ENCODE measurements at places on chromosomes 2 and 18.

DNA sequence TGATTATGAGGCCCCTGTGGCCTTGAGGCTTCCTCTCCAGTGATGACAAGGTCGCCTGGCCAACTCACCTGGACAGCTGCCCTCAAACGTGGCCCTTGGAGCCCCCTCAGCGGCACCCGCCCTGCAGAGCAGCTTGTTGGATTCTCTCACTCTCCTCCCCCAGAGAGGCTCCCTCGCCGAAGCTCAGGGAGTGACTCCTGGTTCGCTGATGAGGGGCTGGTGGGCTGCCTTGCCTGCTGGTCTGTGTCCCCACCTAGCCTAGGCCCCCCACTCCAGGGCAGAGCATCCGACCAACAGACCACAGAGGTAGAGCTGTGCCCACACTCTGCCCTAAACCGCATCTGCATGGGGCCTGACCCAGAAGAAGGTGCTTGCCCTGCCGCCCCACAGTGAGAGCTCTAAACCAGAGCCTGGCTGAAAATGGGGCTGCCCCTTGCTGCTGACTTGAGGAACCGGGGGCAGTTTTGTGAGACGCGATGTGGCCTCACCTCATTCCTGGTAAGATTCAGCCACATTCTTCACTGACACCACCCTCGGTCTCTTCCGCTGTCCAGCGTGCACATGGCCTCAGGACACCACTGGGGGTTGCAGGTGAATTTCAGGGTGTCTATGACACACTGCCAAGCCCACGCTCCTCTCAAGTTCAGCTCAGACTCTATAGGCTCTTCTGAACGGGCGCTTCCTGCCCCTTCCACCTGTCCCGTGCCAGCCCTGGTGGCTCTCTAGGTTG, 131.6 kb downstream of the CABLES1 start:
- DNase-seq, result no peak

- DNase-seq, result no peak
These were observed 50.5 kb upstream of the FHOD3 start for GRCh38 chr18:36247036-36247435.

DNA sequence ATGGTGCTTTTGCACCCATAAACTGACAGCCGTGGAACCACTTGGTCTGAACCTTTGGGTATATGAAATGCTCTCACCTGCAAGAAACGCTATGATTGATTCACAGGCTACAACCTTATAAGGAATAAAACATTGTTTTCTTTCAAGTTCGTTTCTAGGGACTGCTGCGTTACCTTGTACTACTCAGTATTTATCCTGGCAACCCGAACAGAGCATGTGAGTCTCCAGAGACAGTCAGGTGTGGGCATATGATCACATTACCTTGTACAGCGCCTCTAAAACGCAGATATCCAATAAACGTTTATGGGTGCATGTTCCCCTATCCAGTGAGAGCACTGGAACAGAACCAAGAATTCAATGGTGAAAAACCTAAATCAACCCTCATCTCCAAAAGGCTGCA, 1.7 kb downstream of the CCBE1 start:
- DNase-seq, result no peak

- DNase-seq, result no peak
These were observed 121.8 kb downstream of the MAIP1 start for GRCh38 chr2:200077210-200077650.

GRCh38 chr2:53768242-53768542, 588 bp downstream of the CHAC2 start:
- DNase-seq, result peak; percentile 71

GRCh38 chr2:216281316-216281715, 91.0 kb downstream of the MARCHF4 start:
- DNase-seq, result no peak

- DNase-seq, result no peak
These were observed 25.8 kb downstream of the CIB4 start for GRCh38 chr2:26615336-26615859.

DNA sequence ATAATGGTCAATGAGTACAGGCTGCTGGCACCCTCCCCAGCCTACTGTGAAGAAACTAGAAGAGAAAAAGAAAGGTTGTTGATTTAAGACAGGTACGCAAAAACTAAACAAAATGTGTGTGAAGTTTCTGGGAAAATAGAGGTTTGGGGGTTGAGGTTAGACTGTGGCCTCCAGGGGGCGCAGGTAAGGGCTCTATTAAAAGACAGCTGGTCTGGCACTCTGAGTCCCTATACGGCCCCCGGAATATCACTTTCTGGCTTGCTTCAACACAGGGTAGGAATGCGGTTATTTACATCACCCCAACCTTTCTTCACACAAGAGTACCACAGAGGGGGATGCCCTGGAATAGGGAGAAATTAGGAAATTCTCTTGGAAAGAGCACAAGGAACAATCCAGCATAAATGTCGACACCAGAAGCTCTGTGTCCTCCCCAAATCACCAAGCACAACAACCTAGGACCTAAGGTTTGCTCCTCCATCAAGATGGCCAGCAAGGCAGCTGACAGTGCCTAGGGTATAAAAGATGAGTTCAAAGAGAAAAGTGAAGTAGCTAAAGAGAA, 480.8 kb upstream of the KLHL29 start:
- DNase-seq, result peak; percentile 46

DNA sequence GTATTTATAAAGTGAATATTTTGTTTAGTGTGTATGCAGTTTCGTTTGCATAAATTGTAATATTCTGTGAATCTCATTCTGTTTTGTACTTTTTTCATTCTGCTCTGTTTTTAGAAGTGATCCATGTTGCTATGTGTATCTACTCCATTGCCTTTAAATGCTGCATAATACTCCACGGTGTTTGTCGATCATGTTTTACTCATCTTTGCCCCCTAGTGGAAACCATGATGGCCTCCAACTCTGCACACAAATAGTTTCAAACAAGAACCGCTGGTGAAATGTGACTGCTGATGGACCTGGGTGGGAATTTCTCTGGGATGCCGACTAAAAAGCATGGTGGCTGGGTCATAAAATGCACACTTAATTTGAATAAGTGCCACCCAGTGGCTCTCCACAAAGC, 32.0 kb upstream of the SKOR2 start:
- DNase-seq, result no peak

GRCh38 chr2:149652526-149652925, 65.0 kb upstream of the MMADHC start:
- DNase-seq, result no peak

GRCh38 chr18:46481048-46481846, 175.8 kb downstream of the LOXHD1 start:
- peak; percentile 71 for DNase-seq

DNA sequence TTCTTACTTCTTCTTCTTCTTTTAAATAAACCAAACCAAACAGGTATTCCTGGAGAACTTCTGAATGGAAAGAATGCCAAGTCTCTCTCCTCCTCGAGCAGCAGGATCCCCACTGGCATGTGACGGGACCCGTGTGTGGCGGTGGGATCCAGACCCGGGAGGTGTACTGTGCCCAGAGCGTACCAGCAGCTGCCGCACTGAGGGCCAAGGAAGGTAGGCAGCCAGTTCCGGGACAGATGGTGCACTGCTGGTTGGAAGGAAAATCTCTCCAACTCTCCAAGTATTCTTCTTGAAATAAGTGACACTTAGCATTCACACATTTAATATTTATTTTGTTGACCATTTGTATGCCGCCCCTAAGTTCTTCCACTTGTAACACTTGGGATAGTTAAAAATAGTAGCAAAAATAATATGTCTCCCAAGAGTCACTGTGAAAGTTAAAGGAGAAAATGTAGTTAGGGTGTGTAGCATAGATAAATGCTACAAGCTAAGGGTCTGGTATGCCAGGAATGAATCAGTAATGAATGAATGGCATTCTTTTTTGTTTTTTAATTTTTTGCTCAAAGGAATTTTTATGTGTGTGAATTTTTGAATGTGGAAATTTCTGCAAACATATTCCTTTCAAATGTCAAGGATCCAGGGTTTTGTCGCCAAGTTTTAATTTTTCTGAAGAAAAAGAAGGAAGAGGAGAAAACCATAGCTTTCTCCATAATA, 349.9 kb downstream of the THSD7B start:
- DNase-seq, result no peak

DNA sequence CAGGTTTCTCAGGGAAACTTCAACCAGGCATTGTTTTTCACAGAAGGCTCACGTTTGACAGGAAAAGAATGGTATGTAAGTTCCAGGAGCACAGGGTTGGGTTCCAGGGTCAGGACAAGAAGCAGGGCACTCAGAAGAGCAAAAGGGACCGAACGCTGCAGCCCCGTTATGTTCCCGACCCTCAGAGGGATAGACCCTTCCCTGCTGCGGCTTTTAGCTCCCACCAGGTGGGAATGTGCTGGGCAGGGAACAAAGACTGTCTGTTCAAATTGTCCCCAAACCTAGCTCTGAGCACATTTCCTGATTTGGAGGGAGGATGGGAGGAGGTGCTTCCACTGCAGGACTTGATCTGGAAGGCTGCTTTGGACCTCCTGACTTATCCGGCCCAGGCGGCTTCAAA, 130.1 kb downstream of the RAB3GAP1 start:
- DNase-seq, result no peak

DNA sequence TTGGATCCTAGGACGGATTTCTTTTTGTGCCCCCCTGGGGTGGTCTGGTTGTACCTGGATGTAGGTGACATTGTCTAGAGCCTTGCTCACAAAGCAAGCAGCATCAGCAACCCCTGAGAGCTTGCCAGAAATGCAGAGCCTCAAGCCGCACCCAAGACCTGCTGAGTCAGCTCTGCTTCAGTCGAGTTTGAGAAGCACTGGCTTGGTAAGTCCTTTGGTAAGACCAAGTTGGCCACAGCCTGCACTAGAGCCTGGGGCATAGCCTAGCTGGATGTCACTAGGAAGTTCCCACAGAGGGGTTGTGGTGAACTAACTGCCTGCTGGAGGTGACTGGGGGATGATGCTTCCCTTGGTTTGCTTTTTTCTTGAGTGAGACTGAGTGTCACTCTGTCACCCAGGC, 6.2 kb downstream of the ABCG5 start:
- DNase-seq, result no peak

- DNase-seq, result no peak
These were observed 10.6 kb downstream of the SCG2 start for GRCh38 chr2:223591596-223591995.
